ENCODE measurements at places on chromosomes 12 and 14. TPM values are rescaled to one million over a fixed set of nuclear protein-coding genes. Genes with fewer than 3 reads are reported as not detected.

DNA sequence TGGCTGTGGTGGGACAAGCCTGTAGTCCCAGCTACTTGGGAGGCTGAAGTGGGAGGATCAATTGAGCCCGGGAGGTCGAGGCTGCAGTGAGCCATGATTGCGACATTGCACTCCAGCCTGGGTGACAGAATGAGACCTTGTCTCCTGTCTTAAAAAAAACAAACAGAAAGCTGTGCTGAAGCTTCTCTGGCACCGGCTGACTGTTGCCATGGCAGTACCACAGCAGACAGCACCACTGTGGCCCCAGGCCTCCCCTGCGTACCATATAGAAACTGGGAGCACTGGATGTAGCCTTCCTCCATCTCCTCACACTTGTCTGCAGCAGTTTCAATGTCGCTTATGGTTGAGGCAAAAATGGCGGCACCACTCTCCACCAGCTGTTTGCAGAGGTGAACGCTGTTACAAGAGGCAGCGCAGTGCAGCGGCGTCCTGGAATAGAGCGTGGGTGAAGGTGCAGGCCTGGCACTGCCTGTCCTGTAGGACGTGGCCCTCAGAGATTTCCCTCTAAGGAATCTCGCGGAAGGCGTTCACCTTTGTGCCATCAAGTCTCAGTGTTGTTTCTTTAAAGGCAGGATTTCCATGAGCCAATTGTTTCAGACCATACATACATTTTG lies 21.9 kb downstream of the ZFYVE21 start:
- H3K4me3 ChIP-seq: no peak overlapping the region
- H3K27me3 ChIP-seq: no peaks in the 10 kb centered on the region
- H3K36me3 ChIP-seq: peaks cover 22% of the 10 kb centered on the region
- DNase-seq: no peak

DNA sequence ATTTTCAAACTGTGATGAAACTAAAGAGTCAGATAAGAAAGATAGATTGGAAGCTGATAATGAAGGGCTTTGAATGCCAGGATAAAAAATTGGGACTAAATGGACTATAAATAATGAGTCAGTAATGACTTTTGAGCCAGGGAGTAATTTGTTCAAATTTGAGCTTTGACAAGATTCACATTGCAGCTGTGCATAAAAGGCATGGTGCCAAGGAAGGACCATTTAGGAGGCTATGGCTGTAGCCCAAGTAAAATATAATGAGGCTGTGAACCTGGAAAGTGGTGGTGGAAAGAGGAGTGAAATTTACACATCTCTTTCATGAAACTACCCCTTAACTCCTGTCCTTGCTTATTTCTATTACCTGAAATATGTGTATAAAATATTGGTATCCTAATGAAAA lies 218.5 kb downstream of the SLC6A15 start:
- no peaks in the 10 kb centered on the region for H3K36me3 ChIP-seq
- DNase-seq: no peak
- H3K4me3 ChIP-seq: no peak overlapping the region
- H3K27ac ChIP-seq: no peak overlapping the region
- no peaks in the 10 kb centered on the region for H3K27me3 ChIP-seq

GRCh38 chr14:30464481-30464880 lies 94.5 kb upstream of the G2E3 start:
- DNase-seq: no peak
- H3K27me3 ChIP-seq: no peaks in the 10 kb centered on the region
- H3K4me3 ChIP-seq: no peak overlapping the region
- H3K27ac ChIP-seq: no peak overlapping the region
- H3K4me1 ChIP-seq: no peaks in the 10 kb centered on the region

DNA sequence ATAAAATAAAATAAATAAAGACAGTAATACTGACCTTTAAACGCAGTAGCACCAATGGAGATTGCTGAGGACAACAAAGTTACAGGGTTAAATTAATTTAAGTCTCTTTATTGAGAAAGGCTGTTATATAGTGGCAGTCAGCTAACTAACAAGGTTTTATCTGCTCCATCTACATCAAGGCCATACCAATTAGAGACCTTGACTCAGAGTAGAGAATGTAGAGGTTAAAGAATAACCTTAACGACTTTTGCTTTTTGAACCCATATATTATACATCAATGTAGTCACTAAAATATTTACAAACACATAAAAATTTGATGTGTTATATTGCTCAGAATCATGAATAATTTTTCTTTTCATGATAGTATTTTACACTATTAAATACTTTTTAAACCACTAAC lies 21.6 kb downstream of the OSBPL8 start:
- no peak overlapping the region for H3K27ac ChIP-seq
- no peaks in the 10 kb centered on the region for H3K27me3 ChIP-seq

- H3K4me1 ChIP-seq: peaks cover 4% of the 10 kb centered on the region
- no peak overlapping the region for H3K4me3 ChIP-seq
- no peaks in the 10 kb centered on the region for H3K27me3 ChIP-seq
- no peaks in the 10 kb centered on the region for H3K36me3 ChIP-seq
Measured at GRCh38 chr14:65940056-65940735, 527.7 kb downstream of the FUT8 start.

- no peak overlapping the region for H3K4me3 ChIP-seq
- no peak for DNase-seq
- no peaks in the 10 kb centered on the region for H3K36me3 ChIP-seq
- no peaks in the 10 kb centered on the region for H3K4me1 ChIP-seq
Measured at GRCh38 chr12:59055204-59055860, 135.0 kb upstream of the LRIG3 start.

GRCh38 chr14:23021434-23021833 lies 11.5 kb upstream of the C14orf93 start:
- H3K4me1 ChIP-seq: no peaks in the 10 kb centered on the region
- DNase-seq: no peak
- H3K27me3 ChIP-seq: no peaks in the 10 kb centered on the region
- no peak overlapping the region for H3K27ac ChIP-seq
- H3K4me3 ChIP-seq: no peak overlapping the region

DNA sequence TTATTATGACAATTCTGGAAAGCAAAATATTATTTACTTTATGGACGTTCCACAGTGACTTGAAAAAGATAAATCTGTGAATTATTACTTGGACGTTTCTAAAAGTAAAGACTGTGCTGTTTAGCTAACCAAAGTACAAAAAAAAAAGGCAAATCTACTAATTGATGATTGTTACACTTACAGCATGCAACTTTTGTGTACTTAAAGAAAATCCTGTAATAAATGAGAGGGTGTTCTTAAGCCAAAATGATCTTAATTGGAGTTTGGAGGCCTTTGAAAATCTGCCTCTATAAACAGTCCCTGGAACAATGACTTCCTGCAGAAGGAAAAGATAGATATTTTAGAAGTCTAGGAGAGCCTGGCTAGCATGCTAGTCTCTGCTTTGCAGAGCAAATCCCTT lies 434.0 kb upstream of the SYT1 start:
- H3K36me3 ChIP-seq: no peaks in the 10 kb centered on the region
- H3K4me3 ChIP-seq: no peak overlapping the region
- H3K4me1 ChIP-seq: no peaks in the 10 kb centered on the region

DNA sequence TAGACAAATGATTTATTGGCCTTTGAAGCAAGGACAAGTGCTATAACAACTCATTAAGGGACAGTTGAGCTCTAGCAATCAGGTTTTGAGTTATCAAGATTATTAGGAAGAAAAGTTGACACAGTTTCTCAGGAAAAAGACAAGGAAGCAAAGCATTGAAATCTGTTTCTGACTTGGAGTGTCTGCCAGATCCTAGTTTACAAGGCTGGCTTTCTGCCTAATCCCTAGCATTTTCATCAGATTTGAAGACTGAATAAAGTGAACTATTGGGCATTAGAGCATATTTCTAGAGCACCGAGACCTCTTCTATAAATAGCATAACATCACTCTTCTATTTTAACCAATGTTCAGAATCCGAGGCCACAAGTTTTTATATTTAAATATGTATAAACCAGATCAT lies 7.0 kb downstream of the SYT1 start:
- no peaks in the 10 kb centered on the region for H3K27me3 ChIP-seq
- peaks cover 2% of the 10 kb centered on the region for H3K4me1 ChIP-seq
- H3K36me3 ChIP-seq: no peaks in the 10 kb centered on the region

GRCh38 chr14:35438910-35439713 lies 34.6 kb upstream of the NFKBIA start:
- H3K36me3 ChIP-seq: no peaks in the 10 kb centered on the region
- no peak overlapping the region for H3K4me3 ChIP-seq
- H3K4me1 ChIP-seq: no peaks in the 10 kb centered on the region
- H3K27me3 ChIP-seq: no peaks in the 10 kb centered on the region
- no peak overlapping the region for H3K27ac ChIP-seq

DNA sequence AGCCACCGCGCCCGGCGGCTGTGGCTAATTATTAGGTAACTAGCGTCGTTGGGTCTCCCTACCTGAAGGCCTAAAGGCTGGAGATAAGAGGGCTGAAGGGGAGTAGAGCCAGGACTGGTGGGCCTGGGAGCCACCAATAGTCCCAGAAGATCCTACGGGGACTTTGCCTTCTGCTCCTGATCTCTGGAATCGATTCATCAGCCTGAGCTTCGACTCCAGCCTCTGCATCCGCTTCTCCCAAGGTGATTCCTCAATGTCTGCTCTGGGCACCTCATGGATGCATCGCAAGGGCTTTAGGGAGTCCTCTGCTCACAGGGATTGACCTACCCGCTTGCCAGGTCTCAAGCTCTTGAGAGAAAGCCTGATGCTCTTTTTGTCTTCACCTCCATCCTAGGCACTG lies 14.7 kb upstream of the KDM2B start:
- DNase-seq: no peak
- peaks cover 42% of the 10 kb centered on the region for H3K36me3 ChIP-seq
- peaks cover 1% of the 10 kb centered on the region for H3K4me1 ChIP-seq
- no peak overlapping the region for H3K4me3 ChIP-seq

DNA sequence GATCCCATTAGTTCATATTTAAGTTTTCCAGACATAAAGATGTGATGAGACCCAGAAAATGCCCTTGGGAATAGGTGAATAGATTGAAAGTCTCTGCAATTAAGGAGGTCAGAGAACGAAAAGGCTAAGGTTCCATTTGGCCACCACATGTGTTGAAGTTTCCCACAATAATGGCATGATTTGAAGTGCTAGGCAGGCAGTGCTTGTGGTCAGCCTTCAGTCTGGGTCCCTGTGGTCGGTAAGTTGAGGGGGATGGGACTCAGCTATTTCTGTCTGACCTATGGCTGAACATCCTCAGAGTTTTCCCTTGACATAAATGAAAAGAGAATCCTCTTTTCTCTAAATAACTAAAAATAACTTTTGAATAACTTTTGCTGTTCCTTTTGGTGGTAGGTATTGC lies 92.4 kb downstream of the PELI2 start:
- H3K27me3 ChIP-seq: no peaks in the 10 kb centered on the region
- H3K4me3 ChIP-seq: no peak overlapping the region
- H3K27ac ChIP-seq: no peak overlapping the region
- no peaks in the 10 kb centered on the region for H3K36me3 ChIP-seq
- no peaks in the 10 kb centered on the region for H3K4me1 ChIP-seq

DNA sequence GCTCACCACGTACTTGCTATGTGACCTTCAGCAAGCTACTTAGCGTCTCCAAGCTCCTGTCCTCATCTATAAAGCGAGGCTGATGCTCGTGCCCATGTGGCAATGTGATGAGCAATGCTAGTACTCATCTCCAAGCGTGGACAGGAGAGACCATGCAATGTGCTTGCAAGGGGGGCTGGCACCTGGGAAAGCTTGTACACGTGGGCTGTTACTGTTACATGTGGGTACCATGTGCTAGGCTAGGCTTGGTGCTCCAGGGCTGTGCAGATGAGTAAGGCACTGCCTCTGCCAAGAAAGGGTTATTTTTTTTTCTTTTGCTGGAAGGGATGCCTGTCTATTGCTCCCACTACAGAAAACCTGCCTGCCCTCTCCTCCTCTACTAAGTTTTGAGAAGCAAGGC lies 46.6 kb downstream of the TSPAN11 start:
- no peaks in the 10 kb centered on the region for H3K4me1 ChIP-seq
- no peaks in the 10 kb centered on the region for H3K36me3 ChIP-seq
- no peak for DNase-seq
- H3K27me3 ChIP-seq: no peaks in the 10 kb centered on the region

- H3K4me3 ChIP-seq: peak overlapping the region; percentile 65
- no peaks in the 10 kb centered on the region for H3K27me3 ChIP-seq
- H3K27ac ChIP-seq: peak overlapping the region; percentile 61
- H3K36me3 ChIP-seq: no peaks in the 10 kb centered on the region
- no peak for DNase-seq
Measured at GRCh38 chr14:77040741-77041653, 12.5 kb upstream of the IRF2BPL start.

LALBA gene
- total RNA-seq: not detected

CCDC184 gene
- 0.11 TPM for total RNA-seq

SLC10A1 gene
- total RNA-seq: not detected

ERBB3 gene
- 51.2 TPM for total RNA-seq

SLC5A8 gene
- total RNA-seq: 0.07 TPM
